ENCODE measurements at places on chromosomes 3 and 15.

DNA sequence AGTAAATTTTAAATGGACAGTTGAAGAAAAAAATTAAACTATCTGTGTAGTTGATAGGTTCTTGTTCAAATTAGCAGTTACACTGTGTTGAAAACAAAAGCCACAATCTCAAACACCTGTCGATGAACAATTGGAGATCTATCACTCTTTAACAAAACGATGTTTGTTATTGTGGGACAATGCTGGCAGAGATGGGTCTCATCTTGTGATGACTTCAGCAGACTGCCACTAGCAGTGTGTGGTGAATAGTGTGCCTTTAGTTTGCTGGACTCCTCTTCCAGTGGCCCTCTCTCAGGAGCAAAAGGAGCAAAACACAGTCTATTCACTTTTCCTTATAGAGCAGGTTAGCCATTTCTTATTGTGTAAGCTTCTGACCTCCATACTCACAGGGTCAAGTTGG, 14.7 kb upstream of the TRIM59 start:
- DNase-seq: no peak

GRCh38 chr3:115830764-115831395, 207.6 kb downstream of the GAP43 start:
- DNase-seq: no peak

DNA sequence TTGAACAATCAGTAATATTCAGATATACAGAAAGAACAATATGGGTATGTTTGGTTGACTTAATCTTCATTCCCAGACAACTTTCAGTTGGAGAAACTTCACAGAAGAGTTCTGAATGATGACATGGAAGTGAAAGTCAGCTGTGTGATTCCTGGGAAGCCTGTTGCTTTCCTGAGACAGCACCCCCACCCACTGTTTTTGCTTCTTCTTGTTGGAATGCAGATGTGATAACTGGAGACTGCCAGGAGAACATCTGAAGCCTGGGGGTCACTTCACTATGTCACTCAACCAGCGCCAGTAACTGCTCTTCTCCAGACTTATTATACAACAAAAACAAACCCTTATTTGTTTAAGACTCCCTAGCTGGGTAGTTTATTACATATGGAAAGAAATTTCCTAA, 599.4 kb downstream of the ZIC1 start:
- no peak for DNase-seq

DNA sequence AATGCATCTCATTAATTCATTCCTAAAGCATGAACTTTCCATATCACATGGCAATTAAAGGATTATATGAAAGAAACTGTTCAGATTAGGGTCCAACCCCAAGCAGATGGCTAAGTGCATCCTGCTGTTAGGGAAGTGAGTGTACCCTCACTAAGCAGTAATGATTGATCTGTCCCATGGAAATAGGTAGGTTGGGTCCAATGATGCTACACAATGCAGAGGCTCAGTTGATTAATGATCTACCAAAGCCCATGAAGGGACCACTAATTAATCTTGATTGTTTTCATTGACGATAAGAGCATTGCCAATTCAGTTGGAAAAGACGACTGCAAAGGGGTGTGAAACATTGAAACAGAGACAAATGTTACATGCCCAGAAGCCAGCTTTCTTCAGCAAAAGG, 194.5 kb upstream of the LRTM1 start:
- no peak for DNase-seq

DNA sequence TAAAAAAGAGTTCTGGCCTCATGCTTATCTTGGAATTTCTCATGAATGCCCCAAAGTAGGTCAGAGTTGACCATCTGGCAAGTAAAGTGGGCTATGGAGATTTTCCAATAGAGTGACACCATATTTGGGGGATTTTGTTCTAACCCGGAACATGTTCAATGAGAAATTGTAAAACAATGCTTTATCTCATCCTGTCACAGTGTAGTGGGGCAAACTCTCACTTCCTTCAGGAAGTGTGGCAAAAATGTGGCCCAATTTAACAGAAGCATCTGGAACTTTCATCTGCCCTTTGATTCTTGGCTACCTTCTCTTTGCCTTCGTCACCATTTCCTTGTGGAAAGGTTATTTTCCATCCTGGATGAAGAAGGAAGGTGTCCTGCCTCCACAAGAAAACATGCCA, 70.8 kb downstream of the ADAMTS9 start:
- DNase-seq: no peak

DNA sequence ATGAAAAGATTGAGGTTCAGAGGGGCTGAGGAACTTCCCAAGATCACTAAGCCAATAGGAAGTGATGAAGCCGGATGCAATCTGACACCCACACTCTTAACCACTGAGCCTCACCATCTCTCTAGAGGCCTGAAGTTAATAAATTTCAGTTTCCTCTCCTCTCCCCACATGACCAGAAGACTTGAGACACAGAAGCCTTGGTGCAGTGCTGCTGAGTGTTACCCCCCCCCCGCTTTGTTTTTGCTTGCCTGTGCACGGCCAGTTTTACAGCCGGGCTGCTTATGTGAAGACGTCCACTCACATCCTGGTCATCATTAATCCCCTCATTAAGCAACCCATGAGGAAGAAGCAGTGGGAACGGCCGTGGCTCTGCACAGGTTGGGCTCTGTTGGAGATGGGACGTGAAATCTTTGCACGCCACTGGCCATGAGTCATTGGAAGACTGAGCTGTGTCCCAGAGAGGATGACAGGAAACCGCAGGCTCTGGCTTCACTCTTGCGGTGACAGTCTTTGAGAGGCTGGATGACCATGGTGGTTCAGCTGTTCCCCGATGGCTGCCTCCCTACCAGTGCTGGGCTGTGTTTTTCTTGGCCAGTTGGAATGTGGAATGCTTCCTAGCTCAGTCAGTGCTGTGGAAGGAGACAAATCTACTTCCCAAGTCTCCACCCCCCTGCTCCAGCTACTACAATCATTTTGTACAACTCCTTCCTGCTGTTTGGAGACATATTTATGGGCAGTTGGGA, 232.6 kb upstream of the LRTM1 start:
- no peak for DNase-seq

GRCh38 chr3:44420676-44421075, 56.8 kb downstream of the ZNF445 start:
- no peak for DNase-seq
